ENCODE measurements at places on chromosomes 3 and 15.

DNA sequence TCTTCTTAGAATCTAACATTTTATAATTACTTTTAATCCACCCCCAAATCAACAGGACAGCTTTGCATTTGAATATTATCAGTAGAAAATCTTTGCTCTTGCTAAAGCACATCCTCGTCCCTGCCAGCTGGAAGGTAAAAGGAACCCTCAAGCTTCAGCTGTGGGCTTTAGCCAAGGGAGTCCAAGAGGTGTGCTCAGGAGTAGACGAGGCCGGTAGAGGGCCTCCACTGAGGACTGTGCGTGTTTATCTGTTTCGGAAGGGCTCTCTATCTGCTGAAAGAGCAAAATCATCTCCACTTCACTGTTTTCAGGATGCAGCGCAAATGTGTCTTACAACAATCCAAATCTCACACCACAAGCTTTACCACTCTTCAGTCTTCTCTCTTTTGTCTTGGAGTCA lies 257.4 kb upstream of the IL12A start:
- no peak for DNase-seq

DNA sequence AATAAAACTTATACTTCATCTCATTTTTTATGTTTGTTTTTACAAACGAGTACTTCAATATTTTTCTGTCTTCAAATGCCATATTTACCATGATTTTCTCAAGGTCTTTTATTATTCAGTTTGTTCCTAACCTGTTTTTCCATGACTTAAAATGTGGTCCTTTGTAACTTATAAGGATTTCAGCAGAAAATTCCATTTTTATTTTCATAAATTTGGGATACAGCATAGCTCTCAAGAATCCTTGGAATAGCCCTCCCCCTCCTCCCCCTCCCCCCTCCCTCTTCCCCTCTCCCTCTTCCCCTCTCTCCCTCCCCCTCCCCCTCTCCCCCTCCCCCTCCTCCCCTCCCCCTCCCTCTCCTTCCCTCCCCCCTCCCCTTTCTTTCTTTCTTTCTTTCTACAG lies 14.9 kb upstream of the STX19 start:
- no peak for DNase-seq

DNA sequence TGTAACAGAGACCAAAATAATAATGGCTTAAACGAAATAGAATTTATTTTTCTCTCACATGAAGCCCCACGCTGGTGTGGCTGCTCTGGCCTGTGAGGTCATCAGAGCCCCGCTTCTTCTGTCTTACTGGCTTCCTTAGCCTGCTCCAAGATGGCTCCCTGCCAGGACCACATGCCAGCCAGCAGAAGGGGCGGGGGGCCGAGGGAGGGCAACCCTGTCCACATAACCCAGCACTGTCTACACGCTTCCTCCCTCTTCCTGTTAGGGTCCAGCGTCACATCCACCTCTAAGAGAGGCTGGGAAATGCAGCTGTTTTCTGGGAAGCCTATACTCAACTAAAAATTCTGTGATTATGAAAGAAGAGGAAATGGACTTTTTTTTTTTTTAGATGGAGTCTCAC lies 107.9 kb upstream of the DLG1 start:
- no peak for DNase-seq

- no peak for DNase-seq
Measured at GRCh38 chr3:121155028-121155427, 247.0 kb downstream of the STXBP5L start.

GRCh38 chr15:70308011-70308734 lies 210.5 kb upstream of the TLE3 start:
- no peak for DNase-seq

DNA sequence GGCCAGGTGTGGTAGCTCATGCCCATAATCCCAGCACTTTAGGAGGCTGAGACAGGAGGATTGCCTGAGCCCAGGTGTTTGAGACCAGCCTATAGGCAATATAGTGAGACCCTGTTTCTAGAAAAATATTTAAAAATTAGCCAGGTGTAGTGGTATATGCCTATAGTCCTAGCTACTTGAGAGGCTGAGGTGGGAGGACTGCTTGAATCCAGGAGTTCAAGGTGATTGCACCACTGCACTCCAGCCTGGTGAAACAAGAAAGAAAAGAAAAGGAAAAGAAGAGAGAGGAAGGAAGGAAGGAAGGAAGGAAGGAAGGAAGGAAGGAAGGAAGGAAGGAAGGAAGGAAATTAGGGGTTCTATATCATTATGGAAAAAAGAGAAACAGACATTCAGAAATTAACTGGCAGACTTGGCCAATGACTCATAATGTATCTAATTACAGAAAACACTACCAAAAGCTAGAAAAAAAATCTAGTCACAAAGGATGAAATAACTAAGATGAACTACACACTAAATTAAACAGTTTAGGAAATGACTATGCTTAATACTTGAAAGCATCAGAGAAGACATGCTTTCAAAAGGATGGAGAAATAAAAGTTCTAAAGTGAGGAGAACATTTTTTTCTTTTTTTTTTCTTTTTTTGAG lies 45.4 kb upstream of the TERB2 start:
- DNase-seq: no peak

- no peak for DNase-seq
Measured at GRCh38 chr3:102643546-102643945, 208.7 kb downstream of the ZPLD1 start.

DNA sequence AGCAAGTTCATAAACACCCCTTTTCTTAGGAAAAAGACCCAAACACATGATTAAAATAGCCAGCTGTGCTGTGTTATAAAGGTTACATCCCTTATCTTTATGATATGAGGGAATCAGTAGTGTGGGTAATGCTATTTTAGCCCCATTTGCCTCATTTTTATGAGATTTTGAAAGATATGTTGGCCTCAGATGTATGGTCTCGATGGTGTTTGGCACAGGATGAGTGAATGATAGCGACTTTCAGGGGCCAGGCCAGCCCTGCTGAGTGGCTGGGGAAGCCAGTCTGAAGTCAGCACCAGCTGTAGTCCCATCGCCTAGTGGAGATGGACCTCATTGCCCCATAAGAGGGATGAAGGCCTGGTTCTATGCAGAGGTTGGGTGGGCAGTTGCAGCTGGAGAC lies 105.0 kb upstream of the HACD2 start:
- no peak for DNase-seq

GRCh38 chr3:120472121-120472844 lies 21.5 kb upstream of the FSTL1 start:
- DNase-seq: no peak

- DNase-seq: no peak
Measured at GRCh38 chr3:39108200-39108710, 775 bp downstream of the TTC21A start.

DNA sequence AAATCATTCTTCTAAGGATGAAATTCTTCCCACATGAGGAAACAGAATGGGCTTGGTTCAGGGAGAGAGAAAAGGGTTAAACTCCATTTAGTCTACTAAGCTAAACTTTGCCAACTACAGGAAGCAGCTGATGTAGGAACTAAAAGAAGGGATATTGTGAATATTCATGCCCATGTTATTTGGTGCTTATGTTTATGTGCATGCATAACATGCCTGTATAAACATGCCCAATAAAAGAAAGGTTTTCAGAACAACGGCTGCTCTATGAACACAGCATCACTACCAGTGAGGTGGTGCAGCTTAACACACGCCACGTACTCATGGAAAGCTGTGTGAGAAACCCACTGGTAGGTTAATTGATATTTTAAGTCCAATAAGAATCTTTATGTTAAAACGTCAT lies 59.4 kb upstream of the VGLL4 start:
- no peak for DNase-seq

GRCh38 chr15:64693134-64693533 lies 82.3 kb downstream of the RBPMS2 start:
- no peak for DNase-seq

DNA sequence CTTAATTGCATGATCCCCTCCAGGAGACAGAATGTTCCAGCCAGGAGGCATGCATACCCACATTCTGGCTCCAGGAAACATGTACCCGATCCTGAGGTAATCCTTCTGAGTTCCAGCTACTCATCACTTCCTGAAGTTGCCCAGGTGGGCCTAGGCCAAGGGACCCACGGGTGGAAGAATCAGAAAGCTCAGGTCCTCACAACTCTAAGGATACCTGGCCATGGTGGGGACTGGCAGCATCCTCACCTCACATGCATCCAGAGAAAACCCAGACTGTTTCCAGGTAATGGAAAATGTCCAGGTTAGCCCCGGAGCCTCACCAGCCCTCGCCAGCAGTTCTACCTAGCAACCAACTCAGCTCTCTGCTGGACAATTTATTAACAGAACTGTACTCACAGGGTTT lies 78.2 kb downstream of the DAPK2 start:
- DNase-seq: no peak

DNA sequence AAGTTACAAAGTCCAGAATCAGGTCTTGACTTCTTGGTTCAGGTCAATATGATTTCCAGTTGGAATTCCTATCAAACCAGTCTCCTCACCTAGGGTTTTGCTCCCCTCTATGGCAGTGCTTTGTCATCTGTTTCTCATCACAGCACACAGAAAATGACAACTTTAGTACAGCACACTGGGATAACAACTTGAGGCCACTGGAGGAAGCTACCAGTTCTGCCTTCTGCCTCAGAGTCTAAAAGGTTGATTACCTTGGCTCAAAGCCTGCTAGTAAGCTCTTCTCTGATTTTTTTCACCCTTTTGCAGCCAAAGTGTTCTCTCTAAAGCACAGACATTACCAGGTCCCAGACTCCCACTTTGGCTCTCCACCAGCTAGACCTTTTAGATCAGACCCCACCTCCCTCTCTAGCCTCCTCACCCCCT lies 24.8 kb upstream of the TRIM59 start:
- no peak for DNase-seq

DNA sequence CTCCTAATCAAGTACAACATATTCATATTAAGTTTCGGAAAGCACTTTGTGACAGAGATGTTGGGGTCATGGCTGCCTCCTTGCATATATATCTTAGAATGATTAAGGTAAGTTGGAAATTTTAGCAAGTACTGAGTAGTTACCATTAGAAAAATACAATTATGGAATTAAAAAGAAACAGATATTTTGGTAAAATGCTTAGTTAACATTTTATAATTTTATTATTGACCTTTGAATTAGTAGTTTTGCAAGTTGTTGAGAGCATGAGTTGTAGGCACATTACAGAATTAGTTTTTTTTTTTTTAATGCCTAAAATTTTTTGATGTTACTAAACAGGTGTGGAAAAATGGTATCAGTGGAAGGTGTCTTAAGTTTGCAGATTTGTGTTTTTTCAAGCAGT lies 20.6 kb downstream of the AP4E1 start:
- DNase-seq: no peak

DNA sequence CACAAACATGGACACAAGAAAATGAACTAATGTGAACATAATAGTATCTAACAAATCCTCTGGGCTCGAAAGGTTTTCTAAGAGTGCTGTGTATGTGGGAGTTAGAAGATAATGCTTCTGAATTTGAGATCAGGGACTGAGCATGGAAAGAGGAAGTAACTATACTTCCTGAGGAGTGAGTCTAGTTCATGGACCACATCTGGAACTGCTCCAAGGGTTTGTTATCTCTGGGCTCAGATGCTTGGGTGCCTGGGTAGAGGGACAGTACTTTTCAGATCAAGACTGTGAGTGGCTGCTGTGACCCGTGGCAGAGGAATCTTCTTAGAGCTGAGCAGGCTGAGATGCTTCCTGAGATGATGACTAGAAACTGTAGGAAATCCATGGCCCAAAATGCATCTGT lies 28.5 kb downstream of the TBC1D23 start:
- DNase-seq: no peak

GRCh38 chr15:36844534-36844998 lies 255.8 kb downstream of the MEIS2 start:
- no peak for DNase-seq

DNA sequence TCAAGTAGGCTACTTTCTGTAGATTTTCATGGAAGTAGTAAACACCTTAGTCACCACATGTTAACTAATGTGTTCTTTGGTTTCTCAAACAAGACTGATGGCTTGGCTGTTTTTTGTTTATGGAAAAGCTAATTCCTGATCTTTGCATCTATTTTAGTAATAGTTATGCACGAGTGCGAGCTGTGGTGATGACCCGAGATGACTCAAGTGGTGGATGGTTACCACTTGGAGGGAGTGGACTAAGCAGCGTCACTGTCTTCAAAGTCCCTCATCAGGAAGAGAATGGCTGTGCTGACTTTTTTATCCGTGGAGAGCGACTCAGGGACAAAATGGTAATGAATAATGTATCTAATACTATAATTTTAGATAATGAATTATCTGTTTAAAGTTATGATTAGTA lies 46.6 kb downstream of the SPRED1 start:
- DNase-seq: no peak

Measured in chondrocyte (in vitro differentiated cells).